ENCODE measurements at places on chromosomes 13 and 19.
A peak's percentile ranks its signal among the peaks of the same experiment; 100 is the strongest.

DNA sequence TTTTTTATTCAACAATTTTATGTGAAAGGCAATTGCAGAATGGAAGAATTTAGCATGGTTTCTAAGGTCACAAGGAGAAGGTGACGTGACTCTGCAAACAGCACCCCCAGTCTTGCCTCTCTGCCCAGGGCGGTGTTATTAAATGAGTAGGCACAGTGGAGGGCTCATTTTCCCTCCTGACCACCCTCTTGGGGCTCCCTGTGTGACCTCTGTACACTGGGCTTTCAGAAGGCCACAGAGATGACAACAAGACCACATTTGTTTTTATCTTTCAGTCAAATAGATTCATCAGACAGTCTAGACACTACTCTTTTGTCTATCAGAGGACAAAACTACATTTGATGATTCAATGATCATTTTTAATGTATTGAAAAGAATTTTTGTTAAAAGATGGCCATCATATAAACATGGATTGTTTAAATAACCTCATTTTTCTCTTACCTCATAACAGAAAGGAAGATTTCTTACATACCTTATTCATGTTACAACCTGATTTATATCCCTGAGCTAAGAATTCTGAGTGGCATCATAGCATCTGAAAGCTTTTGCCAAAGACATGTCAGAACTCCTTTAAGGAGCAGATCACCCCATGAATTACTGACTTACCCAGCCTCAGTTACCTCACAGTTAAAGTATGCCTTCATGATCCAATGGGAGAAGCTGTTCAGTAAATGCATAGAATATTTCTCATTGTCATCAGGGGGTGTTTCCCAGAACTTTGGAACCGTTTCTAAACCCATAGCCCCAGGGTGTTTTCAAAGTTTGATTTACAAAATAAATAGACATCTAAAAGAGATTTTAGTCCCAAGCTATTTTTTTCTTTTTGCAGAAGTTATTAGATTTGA lies 184.0 kb upstream of the RFC3 start:
- DNase-seq: peak; percentile 6

GRCh38 chr13:97188207-97188606 lies 33.9 kb upstream of the MBNL2 start:
- DNase-seq: no peak

- peak; percentile 31 for DNase-seq
Measured at GRCh38 chr19:42114412-42114811, 17.8 kb downstream of the POU2F2 start.

- DNase-seq: no peak
Measured at GRCh38 chr13:56706485-56706884, 434.2 kb upstream of the PRR20A start.

- no peak for DNase-seq
Measured at GRCh38 chr19:15115080-15115479, 7.9 kb downstream of the SYDE1 start.

DNA sequence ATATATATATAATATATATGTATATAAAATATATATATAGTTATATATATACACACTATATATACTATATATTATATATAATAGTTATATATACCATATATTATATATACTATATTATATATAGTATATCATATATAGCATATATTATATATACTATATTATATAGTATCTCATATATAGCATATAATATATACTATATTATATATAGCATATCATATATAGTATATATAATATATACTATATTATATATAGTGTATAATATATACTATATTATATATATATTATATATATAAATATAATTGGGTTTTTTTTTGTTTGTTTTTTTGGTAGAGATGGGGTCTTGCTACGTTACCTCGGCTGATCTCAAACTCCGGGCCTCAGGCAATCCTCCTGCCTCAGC lies 11.6 kb upstream of the HNRNPL start:
- no peak for DNase-seq

GRCh38 chr13:78491978-78492377 lies 111.4 kb downstream of the POU4F1 start:
- DNase-seq: no peak

DNA sequence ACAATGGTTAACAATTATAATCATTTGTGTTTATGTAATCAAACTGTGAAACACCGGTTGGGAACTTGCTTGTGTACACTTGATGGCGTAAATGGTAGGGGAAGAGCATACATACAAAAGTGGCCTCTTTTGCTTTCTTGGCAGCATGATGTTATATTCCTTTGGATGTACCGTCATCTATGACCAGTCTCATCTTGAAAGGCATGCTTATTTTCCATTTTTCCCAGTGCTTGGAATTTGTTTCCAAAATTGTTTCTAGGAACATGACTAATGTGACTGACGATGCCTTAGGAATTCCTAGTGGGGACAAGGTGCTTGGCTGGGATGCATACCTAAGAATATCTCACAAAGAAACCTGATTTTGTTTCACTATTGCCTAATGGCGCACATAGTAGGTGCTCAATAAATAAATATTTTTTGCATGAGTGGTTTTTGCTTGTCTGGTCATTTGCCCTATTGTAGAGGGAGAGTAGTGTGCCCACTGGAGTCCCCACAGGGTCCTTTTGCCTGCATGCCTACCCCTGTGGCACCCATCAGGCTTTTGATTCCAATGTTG lies 45.5 kb downstream of the SAE1 start:
- DNase-seq: peak; percentile 41

GRCh38 chr13:106520251-106521054 lies 15.0 kb downstream of the EFNB2 start:
- no peak for DNase-seq

GRCh38 chr13:90049989-90050671 lies 1297.4 kb upstream of the MIR17HG start:
- no peak for DNase-seq

GRCh38 chr13:99386911-99387788 lies 80.0 kb upstream of the GPR183 start:
- peak; percentile 37 for DNase-seq

GRCh38 chr19:39150807-39151600 lies 25.4 kb downstream of the PAK4 start:
- DNase-seq: no peak

DNA sequence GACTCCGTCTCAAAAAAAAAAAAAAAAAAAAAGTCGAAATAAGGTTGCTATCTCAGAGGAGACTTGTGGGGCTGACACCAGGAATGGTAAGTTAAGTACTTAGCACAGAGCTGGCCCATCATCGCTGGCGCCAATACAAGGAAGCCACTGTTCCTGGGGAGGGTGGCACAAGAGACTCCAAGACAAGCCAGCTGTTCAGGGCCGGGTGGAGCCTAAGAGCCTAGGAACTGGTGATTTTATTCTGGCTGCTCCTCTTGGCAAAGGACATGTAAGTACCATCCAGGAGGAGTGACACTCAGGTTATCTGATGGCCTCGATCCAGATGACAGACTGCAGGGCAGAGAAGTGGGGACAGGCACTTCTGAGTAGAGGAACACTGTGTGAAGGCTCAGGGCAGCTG lies 3.8 kb downstream of the ELOF1 start:
- DNase-seq: no peak

DNA sequence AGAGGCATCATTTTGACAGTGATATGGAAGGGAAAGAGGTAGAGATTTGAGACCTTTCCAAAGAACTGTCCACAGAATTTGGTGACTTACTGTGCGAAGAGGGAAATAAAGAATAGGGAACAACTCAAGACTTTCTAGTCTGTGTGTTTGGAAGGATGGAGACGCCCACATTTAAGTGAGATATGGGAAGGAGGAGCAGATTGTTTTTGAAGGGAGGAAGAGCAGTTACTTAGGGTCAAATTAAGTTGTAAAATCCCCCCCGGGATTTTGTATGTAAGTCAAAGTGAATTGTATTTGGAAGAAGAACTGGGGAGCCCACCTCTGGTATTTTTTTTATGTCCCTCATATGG lies 1.2 kb downstream of the USPL1 start:
- DNase-seq: no peak
